Stimulated activated CD8-positive, alpha-beta memory T cell treated with anti-CD3 and anti-CD28 coated beads, Interleukin-7, amount 100 ng/mL, for 1 hour (primary cell): ENCODE measurements at places on chromosomes 11 and 22.

- no peak for DNase-seq
Measured at GRCh38 chr11:45336136-45336535, 50.0 kb upstream of the SYT13 start.

GRCh38 chr11:125123947-125124617 is 12.7 kb upstream of the TMEM218 start:
- no peak for DNase-seq

- no peak for DNase-seq
Measured at GRCh38 chr11:87399341-87399740, 361.6 kb downstream of the TMEM135 start.

- no peak for DNase-seq
Measured at GRCh38 chr11:46253258-46254132, 24.0 kb upstream of the CREB3L1 start.

DNA sequence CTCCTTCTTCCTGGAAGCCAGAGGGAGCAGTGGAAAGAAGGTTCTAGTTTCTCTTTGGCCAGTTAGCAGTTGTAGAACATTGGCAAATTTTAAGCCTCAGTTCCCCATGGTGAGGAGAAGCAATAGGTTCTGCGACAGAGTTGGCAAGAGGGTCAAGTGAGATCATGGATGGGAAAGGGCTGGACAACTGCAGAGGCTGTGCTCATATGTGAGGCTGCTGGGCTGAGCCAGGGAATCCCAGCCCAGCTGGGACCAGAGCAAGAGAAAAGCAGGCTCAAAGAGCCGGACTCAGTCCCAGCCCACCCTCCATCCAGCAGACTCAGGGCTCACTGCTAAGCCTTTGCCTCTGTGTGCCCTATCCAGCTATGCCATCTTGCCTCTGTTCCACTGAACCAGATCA is 66.8 kb upstream of the MYOD1 start:
- no peak for DNase-seq

DNA sequence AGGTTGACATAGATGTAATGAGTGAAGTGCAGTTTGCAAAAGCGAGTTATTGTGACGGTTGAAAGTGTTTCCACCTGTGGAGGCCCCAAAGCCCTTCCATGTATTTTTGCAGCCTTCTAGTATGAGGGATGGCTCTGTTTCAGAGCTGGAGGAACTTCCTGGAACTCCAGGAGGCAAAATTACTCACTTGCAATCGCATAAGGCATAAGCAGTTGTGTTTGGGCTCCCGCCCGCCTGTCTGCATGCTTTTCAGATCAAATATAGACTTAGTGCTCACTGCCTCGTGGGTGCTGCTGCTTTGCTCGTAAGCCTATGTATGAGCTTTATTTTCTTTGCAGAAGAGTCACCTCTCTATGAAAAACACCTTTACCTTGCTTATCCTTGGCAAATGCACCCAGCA is 146.8 kb upstream of the LARGE1 start:
- no peak for DNase-seq

DNA sequence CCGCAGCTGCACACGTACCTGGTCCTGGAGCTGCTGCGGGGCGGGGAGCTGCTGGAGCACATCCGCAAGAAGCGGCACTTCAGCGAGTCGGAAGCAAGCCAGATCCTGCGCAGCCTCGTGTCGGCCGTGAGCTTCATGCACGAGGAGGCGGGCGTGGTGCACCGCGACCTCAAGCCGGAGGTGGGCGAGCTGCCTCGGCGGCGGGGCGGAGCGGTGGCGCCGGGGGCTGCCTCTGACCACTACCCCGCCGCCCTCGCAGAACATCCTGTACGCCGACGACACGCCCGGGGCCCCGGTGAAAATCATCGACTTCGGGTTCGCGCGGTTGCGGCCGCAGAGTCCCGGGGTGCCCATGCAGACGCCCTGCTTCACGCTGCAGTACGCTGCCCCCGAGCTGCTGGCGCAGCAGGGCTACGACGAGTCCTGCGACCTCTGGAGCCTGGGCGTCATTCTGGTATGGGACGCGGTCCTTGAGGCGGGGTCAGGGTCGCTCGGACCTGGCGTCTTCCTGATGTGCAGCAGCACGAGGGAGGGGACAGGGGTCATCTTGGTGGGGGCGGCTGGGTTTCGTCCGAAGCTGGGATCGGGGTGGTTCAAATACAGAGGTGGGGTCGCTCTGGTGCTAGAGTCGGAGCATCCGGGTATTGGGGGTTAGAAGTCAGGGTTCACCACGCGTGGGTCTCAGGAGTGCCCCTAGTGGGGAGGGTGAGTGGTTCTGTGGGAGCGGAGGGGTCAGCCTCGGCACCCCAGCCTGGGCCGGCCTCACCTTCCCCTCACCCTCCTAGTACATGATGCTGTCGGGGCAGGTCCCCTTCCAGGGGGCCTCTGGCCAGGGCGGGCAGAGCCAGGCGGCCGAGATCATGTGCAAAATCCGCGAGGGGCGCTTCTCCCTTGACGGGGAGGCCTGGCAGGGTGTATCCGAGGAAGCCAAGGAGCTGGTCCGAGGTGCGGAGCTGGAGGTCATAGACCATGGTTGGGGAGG is 10.8 kb downstream of the RPS6KA4 start:
- DNase-seq, result no peak

GRCh38 chr11:128713595-128713994 is 19.7 kb downstream of the FLI1 start:
- no peak for DNase-seq

GRCh38 chr11:117843666-117844484 is 19.3 kb upstream of the FXYD2 start:
- DNase-seq, result peak; percentile 77

- DNase-seq, result no peak
Measured at GRCh38 chr11:130585545-130585944, 137.1 kb downstream of the ADAMTS15 start.

- no peak for DNase-seq
Measured at GRCh38 chr11:68297052-68297378, 15.4 kb upstream of the LRP5 start.

GRCh38 chr11:103325686-103326069 is 216.5 kb downstream of the DYNC2H1 start:
- DNase-seq, result no peak

- DNase-seq, result no peak
Measured at GRCh38 chr11:21543901-21544300, 649.0 kb upstream of the ANO5 start.

DNA sequence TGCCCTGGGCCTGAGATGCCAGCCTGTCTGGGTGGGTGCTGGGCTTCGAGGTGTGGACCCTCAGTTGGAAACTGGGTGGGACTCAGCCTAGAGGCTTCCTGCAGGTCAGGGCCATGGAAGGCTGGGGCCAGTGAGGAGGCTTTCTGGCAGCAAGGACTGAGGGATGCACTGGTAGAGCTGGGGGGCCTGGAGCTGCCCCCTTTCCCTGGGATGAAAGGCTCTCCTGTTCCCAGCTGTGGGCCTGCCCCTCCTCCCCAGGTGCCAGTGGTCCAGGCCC is 2.5 kb downstream of the SEPTIN5 start:
- no peak for DNase-seq

DNA sequence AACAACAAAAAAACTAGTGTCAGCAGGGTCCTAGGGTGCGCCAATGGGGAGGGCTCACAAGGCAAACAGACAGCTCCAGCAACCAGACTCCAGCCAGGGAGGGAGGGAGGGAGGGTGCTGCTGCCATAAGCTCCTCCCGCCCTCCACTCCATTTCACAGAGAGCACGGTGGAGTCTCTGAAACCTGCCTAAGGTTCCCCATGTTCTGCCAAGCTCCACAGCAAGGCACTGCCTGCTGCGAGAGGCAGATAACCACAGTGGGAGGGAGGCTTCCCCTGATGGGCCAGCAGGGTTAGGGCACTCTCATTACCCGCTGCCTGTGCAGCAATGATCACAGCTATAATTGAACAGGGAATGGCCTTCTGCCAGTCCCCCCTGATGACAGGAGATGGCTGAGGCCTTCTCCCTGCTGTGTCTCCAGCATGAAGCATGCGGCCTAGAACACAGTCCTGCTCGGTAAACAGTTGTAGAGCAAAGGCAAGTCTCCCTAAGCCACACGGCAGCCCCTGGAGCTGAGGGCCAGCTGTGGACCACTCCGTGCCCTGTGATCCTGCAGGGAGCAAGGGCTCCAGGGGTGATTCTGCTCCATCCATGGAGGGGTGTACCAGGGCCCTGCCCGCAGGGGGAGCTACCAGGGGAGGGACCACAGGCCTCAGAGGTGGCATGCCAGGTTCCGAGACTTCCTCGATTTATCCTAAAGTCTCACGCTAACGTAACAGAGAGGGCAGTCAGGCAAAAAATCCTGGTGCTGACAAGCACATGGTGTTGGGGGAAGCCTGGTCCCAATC is 42.9 kb downstream of the PC start:
- DNase-seq, result no peak

GRCh38 chr11:59285716-59286260 is 72.9 kb upstream of the OR5AN1 start:
- DNase-seq, result no peak

GRCh38 chr11:21794306-21794705 is 398.6 kb upstream of the ANO5 start:
- no peak for DNase-seq

DNA sequence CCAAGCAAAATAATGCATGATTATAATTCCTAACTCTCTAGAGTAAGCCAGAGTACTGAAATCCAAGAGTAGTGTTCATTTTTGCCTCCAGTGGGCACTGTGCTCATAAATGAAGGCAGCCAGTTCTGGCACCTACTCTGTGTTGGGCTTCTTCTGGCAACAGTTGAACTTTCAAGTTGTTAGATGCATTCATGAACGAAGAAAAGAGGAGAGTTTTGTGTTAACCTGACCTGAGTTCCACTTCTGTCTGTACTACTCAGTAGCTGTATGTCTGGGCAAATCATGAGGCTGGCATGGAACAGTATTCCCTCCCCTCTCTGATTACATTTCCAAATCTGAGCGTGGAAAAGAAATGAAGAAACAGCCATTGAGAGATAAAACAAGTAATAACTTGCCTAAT is 20.3 kb upstream of the TENM4 start:
- no peak for DNase-seq

DNA sequence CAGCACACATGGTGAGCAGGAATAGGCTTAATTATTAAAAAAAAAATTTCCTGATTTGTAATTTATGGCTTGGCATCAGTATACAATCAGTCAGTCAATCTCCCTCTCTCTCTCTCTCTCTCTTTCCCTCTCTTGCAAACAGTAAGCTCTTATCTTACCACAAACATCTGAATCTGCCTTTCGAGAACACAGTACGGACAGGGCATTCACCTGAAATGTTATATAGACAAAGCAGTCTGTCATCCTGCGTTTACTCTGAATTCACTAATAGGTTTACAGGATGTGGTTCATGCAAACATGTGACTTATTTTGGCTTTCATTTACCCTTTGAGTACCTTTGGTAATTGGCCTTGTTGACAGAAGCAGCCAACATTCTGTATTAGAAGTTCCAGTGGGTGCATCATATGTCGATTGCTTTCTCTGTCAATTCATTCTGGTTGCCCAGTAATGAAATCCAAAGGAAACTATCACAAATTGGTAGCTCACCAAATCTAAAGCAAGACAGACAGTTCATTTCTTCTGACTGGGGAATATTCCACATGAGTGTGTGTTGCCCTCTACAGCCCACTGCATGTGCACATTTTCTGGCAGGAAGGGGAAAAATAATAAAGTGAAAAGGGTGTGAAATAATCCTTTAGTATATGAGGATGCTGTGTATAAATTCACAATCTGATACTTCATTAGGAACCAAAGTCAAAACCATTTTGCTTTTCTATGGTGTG is 1058.2 kb downstream of the LRRC4C start:
- no peak for DNase-seq

GRCh38 chr11:27139742-27140367 is 99.2 kb downstream of the BBOX1 start:
- DNase-seq, result no peak

DNA sequence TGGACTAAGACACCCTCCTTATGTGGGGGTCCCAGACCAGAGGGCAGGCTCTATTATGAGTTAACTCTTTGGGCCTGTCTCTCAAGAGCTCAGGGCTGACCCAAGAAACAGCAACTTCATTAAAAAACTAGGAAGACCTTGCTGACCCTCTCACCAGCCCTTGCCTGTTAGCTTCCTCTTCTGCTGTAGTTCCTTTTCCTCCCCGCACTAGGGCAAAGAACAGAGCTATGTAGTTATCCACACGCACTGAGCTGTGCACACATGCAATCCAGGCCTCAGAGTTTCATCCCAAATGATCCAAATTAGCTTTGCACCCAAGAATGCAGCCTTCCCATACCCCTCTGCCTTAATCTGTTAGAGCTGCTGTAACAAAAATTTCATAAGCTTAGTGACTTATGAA is 539.6 kb upstream of the CADM1 start:
- DNase-seq, result no peak

DNA sequence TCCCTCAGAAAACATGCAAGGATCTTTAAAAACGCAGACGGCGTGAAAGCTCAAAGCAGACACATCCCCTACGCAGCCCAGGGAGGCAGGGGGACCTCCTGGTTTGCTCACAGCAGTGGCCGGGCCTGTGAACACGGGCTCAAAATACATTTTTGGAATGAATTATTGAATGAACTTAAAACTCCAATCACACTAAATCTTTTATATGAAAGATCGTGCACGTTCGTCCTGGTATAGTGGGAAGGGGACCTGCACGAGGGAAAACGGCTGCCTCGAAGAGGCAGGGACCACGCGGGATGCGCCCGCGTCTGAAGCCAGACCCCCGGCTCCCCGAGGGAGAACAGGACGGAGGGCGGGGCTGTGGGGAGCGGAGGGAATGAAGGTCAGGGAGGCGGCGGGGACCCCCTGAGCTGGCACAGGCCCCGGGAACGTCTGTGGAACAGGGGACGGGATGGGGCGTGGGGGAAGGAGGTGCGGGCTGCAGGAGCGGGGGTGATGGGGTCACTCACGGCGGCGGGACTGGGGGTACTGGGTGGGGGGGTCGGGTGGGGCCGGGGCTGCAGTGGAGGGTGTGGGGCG is 1.3 kb upstream of the PANX2 start:
- no peak for DNase-seq

GRCh38 chr22:37258753-37259401 is 14.8 kb upstream of the RAC2 start:
- no peak for DNase-seq

GRCh38 chr11:102426000-102426399 is 26.6 kb downstream of the TMEM123 start:
- no peak for DNase-seq

GRCh38 chr11:122264121-122264520 is 148.1 kb upstream of the BLID start:
- DNase-seq, result no peak

- no peak for DNase-seq
Measured at GRCh38 chr11:2536440-2536989, 91.7 kb downstream of the KCNQ1 start.

DNA sequence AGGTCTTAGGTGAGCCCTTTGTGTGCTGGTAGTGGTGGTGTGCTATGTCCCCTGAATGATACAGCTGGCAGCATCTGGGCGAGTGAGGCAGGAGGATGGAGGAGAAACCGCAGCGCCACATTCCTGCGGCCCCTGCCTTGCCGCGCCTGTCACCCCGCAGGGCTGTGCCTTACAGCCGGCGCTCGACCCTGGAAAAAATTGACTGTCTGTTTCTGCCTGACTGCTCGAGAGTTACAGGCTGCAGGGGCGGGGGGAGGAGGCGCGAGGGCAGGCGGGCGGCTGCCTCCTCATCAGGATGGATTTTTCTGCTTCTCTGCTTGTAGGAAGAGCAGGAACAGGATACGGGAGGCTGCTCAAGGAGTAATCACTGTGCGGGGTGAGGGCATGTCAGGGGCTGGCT is 443.4 kb downstream of the MIAT start:
- no peak for DNase-seq
